Inflammatory macrophage treated with lipopolysaccharide for 1 hour (primary cell): ENCODE measurements at places on chromosomes 12 and 14.

DNA sequence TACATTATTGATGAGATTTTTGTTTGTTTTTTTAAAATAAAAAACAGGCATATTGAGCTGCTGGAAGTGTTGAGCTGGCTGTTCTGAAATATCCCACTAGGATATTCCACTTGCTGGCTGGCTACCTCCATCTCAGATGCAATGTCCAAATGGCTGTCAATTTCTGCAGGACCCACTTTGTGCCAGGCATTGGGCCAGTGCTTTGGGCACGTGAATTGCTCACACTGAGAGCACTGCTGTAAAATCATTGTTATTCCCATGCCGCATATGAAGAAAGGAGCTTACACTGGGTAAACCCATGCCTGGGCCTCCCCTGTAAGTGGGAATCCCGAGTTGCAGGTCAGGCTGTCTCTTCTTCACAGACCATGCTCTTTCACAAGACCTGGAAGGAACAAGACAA, 56.7 kb downstream of the RGS6 start:
- no peak for DNase-seq

DNA sequence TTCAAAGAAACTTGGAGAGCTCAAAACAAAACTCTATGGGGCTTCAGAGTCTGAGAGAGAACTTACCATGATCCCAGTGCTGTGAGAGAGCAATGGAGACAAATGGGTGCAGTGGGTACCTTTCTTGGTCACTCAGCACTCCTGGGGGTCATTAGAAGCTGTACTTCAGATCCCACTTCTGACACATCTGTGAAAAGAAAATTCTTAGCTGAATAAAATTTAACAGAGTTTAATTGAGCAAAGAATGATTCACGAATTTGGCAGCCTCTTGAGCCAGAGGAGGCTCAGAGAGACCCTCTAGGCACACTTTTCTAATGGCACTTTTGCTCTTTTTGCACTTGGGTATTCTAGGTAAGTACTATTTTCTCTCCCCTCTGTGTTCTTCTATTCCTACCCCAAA, 96.8 kb upstream of the SYT10 start:
- no peak for DNase-seq

- peak; percentile 39 for DNase-seq
Measured at GRCh38 chr14:58428118-58428683, 682 bp downstream of the KIAA0586 start.

DNA sequence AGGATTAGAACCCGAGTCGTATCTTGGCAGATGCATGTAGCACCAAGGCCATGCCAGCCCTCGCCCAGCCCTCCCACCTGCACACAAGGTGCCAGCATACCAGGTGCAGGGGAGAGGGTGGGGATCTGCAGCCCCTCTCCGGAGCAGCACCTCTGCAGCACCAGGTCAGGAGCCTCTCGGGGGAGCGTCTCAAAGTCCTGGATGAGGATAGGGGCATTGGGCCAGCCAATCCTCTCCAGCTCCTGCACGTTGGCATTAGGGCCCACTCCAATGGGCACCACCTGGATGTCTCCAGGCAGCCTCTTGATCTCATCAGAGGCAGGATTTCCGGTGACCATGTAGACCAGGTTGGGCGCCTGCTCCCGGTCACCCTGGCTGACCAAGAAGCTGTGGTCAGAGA, 73.2 kb upstream of the ANO2 start:
- DNase-seq: no peak

DNA sequence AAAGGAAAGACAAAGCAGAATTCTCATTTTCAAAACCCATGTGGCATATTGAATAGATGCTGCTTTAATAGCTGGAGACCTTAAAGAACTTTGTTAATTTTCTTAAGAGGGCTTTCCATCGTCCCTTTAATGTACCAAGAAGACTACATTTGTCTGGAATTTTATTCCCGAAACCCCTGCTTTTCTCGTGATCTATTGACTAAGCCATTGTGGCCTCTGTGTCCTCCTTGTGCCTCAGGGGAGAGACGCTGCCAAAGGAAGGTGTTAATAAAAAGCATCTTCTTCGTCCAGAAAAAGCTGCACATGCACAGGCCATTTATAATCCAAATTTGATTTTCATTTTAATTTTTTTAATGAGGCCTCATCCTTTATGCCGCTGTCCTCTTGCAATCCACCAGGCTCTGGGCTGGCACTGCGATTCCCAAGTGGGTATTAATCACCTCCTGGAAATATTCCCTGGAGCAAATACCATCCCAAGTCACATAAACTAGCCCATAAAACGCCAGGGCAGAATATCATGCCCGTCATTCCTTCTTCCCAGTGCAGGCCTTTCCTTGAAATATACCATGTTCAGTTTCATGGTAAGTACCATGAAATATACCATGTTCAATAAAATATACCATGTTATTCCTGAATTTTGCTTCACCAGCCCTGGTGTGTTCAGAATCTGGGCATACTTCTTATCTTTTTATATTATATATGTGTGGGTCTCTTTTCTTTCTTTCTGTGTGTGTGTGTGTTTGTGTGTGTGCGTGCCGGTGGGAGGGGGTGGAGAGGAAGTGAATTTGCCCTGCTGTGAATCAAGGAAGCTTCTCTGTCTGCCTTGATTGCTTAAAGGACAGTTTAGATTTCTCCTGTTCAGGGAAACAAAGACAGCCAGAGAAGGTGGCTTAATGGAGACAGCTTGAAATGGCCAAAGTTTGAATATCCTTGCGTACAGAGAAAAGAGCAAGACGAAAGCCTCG, 147.6 kb downstream of the PHETA1 start:
- peak; percentile 35 for DNase-seq

GRCh38 chr14:61615743-61616523, 79.4 kb upstream of the HIF1A start:
- no peak for DNase-seq

DNA sequence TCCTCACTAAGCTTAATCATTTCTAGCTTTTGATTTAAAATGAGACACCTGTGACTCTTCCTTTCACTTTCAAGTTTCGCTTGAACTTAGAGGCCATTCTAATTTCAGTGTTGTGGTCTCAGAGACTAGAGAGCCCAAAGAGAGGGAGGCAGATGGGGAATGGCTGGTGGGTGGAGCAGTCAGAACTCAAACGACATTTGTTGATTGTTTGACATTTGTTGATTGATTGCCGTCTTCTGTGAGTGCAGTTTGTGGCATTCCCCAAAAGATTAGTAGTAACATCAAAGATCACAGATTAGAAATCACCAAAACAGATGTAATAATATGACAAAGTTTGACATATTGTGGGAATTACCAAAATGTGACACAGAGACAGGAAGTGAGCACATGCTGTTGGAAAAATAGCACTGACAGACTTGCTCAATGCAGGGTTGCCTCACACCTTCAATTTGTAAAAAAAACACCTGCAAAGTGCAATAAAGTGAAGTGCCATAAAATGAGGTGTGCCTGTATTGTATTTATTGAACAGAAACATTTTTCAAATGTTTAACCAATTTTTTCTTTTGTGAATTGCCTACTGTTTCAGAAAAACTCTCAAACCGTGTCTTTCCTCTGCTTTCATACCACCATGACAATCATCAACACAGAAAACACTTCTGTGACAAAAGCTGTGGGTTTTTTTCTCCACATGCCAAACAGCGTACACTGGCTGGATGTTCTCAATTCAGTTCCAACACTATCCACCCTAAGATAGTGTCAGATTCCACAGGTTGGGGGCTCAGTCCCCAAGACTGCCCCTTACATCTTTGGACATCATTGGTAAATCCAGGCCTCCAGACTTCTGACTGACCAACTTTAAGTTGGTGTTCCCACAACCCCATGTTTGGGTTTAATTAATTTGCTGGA, 376.3 kb upstream of the RGS6 start:
- peak; percentile 81 for DNase-seq

GRCh38 chr14:56659378-56659777, 79.8 kb downstream of the TMEM260 start:
- DNase-seq: no peak

- DNase-seq: no peak
Measured at GRCh38 chr14:24849471-24849870, 200.5 kb downstream of the STXBP6 start.

GRCh38 chr12:105293187-105293586, 37.3 kb upstream of the C12orf75 start:
- no peak for DNase-seq

GRCh38 chr14:68208218-68208617, 388.6 kb downstream of the RAD51B start:
- DNase-seq: no peak

GRCh38 chr14:28773176-28773575, 6.6 kb downstream of the FOXG1 start:
- DNase-seq: no peak

DNA sequence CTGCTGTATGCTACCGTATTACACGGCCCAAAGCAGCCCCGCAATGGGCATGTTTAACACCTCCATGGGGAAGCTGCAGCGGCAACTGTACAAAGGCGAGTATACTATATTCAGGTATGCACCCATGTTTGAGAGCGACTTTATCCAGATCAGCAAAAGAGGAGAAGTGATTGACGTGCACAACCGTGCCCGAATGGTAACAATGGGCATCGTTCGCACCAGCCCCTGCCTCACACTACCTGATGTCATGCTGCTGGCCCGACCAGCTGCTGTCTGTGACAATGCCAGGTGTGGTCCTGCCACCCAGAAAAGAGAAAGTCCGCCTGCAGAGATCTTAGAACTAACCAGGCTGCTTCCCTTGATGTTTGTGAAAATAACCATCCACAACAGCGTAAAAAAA, 630 bp downstream of the GARIN6 start:
- DNase-seq: no peak

DNA sequence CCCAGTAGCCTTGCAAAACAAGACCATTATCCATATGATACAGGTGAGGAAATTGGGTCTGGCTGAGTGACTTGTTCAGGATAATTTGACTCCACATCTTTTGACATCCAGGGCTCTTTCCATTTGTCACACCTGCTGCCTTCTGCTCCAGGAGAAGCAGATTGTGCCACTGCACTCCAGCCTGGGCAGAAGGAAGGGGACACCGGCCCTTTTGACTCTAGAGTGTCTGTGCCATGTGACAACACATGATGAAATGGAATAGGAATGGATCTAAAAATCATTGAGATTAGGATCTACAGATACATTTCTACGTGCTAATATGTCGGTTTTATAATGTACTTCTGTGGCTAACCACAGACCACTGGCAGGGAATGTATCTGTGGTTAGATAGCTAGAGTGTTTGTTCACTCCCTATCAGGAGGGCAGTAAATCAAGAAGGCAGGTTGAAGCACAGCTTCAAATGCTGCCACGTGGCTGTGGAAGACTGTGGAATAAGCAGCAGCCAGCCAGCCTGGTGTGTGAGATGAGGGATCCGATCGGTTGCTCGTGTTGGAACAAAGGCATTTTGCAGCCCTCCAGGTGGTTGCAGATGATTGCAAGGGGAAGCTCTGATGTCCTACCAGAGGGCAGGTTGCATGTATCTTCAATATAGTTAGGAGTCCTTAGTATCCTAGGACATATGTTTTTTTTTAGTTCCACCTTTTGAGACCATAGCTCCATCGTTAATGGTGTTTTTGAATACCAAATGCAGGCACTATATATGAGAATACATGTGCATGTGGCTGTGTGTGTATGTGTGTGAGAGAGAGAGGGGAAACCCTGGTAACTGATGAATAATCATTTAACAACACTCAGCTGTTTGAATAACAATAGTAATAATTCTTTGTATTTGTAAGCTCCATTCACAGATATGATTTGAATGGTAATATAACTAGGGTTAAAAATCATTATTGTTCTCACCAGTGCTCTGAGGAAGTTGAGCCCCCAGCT, 28.6 kb downstream of the EML1 start:
- no peak for DNase-seq

DNA sequence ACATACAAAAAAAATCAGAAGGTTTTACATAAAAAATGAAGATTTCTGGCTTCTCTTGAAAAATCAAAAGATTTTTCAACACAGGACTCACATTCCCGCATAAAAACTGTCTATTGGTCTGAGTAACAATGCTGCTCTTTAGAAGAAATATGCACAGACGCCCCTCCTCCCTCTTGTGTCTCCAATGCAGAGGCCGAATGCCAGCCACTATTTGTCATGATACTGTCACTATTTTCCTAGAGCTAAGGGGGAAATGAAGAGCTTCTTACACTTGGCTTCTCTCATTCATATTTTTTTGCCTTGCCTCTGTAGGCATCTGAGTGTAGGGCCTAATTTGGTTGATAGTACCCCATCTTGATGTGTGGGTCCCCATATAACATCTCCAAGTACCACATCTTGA, 98.0 kb downstream of the BBS10 start:
- DNase-seq: no peak

DNA sequence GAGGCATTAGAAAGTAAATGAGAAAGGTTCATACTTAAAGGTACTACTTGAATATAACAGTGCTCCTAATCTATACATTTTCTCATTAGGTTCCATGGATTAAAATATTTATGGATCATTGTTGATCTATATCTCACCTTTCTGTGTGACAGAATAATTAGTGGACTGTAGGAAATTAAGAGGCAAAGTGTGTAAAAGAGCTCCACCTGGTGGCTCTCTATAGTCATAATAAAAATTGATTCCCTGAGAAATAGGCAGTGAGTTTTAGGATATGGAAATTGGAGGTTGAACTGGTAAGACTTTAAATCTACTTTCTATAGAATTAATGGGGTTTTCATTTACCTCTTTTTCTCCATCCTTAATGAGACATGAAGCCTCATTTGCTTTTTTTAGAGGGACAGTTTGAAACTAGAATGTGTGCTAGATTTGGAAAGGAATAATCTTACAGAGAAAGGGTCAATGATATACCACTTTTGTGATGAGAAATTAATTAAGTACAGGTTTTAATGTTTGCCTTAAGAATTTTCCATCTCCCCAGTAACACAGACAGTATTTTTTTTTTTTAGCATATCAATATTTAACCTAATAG, 11.8 kb upstream of the DERA start:
- DNase-seq: peak; percentile 17

DNA sequence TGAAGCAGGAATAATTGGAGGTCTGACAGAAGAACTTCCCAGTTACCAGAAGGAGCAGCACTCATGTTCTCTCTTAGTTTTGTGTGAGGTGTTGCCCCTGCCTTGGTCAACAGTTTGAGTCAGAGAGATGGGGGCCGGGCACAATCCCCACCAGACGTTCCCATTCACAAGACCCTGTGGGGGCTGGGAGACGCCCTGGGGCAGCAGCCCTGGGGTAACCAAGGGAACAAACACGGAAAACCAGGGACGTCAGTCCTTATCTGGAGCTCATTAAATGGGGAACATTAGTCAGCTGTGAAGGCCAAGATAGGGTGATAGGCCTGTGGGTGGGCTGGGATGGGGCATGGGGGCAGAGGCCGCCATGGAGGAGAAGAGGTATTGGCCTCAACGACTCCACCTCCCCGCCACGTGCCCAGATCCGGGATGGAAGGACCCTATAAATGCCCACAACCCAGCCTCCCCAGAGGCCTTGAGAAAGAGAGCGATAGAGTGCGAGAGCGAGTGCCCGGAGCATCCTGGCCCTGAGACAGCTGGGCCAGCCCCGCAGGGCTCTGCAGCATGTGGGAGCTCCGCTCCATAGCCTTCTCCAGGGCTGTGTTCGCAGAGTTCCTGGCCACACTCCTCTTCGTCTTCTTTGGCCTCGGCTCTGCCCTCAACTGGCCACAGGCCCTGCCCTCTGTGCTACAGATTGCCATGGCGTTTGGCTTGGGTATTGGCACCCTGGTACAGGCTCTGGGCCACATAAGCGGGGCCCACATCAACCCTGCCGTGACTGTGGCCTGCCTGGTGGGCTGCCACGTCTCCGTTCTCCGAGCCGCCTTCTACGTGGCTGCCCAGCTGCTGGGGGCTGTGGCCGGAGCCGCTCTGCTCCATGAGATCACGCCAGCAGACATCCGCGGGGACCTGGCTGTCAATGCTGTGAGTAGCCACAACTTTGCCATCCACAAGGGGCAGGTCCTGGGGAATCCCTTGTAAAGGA, at the start of gene AQP2:
Gene AQP2 (plus strand): TSS at position 465 of the 979 bp plus-strand sequence. CDS start 94 bp downstream, at position 559.
- no peak for DNase-seq
